ENCODE measurements at places on chromosomes 2 and 18.

GRCh38 chr2:8219096-8219495 is 462.8 kb upstream of the ID2 start:
- no peak for DNase-seq

DNA sequence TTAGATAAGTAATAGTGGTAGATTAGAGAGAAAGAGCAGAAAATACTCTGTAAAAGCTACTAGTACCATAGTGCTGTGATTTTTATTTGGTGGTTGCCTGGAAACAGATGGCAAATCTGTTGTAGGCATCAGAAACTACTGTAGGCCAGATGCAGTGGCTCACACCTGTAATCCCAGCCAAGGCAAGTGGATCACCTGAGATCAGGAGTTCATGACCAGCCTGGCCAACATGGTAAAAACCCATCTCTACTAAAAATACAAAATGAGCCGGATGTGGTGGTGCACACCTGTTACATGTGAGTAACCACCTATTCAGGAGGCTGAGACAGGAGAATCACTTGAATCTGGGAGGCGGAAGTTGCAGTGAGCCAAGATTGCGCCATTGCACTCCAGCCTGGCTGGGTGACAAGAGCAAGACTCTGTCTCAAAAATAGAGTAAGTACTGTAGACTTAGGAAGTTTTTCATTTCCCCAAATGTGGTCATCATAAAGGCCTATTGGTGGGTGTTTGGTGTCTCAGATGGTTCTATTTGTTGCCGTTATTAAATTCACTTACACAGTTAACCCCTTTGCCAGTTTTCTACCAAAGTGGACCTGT is 79.6 kb downstream of the SPTBN1 start:
- DNase-seq = no peak

- DNase-seq = no peak
Observed at GRCh38 chr2:210092791-210093190, 78.4 kb downstream of the KANSL1L start.

DNA sequence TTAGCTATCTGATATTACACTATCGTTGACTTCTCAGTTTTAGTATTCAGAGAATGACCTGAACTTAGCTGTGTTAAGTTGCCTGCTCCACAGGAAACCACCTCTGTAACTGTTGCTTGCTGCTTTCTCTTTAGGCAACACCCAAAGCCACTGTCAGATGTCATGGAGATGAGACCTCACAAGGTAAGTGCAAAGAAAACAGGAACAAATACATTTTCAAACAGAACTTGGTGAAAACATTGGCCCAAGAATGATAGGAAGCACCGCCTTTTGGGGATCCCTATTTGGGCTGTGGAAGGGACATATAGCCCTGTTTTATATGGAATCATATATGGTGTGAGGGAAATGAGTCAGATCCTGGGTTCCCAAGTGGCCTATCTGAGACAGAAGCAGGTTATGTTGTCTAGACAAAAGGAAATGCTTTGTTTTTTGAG is 143.4 kb downstream of the UBE2E3 start:
- DNase-seq = no peak

GRCh38 chr2:149727927-149728326 is 140.4 kb upstream of the MMADHC start:
- DNase-seq = no peak

DNA sequence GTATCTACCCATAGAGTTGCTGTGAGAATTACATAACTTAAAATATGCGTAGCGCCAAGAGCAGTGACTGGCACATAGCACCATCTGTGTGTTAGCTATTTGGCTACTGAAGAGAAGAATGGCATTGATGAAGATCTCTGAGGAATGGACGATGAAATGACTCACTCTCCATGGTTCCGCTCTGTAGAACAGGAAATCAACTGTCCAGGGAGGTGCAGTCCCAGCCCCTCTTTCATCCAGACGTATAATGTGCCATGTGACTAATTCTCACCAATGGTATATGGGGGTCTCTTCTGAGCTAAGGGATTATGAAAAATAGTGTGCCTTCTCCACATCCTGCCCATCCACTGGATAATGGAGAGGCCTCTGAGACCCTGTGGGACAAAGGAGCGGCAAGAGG is 254.8 kb downstream of the CYP26B1 start:
- DNase-seq = no peak

GRCh38 chr18:70029163-70029562 is 81.5 kb upstream of the CD226 start:
- no peak for DNase-seq

GRCh38 chr18:46770708-46771107 is 13.9 kb upstream of the ST8SIA5 start:
- DNase-seq = no peak

DNA sequence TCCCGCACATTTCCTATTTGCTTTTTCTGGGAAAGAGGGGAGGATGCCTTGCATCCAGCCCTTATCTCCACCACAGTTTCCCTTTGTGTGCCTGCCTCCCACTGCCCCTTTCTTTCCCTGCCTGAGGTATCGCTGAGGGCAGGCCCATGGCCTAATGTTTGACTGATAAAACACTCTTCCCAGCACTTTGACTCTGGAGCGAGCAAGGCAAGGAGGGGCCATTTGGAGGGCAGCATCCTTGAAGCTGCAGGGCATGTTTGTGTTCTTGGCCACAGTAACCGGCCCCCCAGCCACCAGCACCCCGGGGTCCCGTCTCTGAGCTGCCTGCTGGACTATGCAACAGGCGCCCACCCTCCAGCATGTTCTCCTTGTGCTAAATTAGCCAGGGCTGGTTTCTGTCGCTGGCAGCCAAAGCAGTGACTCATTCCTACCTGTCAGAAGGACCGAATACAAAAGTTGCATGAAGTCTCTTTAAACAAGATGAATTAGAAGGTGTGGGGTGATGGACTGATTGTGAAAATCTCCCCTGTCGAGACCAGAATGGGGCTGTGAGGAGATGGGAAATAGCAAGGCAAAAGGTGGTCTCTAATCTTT is 50.7 kb downstream of the BCL2L11 start:
- no peak for DNase-seq

- DNase-seq = no peak
Observed at GRCh38 chr18:688323-688722, 24.1 kb downstream of the ENOSF1 start.

DNA sequence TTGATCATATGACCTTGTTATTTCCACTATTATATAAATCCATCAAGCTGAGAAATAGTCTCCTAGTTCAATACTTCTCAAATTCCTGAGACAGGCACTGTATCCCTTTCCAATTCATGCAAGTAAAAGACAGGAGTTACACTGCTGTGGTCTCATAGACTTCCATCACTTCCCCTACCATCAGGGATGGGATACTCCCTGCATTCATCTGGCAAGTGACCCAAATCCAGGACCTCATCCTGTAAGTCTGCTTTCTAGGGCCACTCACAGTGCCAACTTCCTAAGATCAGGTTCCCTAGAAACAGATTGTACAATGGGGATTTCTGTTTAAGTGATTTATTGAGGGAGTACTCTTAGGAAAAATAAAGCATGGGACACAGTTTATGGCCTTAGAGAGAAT is 424.0 kb upstream of the CDH7 start:
- no peak for DNase-seq

DNA sequence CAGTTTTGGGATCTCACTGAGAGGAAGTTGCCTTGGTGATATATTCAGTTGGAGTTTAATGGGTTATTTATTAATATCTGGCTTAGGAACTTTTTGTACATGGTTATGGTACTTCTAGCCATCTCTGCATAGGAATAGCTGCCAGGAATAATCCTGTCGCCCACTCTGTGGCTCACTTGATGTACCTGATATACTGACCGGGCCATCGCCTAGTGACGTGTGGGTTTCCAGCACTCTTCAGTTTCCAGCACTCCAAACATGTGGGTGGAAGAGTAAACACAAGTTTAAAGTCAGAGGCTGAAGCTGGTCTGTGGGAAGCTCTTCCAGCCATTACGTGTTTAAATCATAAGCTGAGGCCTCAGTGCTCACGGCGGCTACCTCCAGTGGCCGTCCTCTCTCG is 44.3 kb upstream of the AGAP1 start:
- no peak for DNase-seq

DNA sequence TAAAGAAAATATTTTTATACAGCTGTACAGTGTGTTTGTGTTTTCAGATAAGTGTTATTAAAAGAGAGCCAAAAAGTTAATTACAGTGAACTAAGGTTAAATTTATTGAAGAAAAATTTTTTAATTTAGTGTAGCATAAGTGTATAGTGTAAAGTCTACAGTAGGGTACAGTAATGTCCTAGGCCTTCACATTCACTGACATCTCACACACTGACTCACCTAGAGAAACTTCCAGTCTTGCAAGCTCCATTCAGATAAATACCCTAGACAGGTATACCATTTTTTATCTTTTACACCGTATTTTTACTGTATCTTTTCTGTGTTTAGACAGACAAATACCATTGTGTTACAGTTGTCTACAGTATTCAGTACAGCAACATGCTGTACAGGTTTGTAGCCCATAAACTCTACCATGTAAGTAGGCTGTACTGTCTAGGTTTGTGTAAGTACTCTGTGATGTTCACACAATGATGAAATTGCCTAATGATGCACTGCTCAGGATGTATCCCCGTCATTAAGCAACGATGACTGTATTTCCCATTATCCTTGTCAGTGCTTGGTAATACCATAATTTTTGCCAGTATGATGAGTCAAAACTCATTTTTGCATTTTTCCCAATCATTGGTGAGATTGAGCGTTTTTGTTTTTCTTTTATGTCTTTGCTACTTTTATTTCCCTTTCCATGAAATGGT is 48.2 kb upstream of the B3GNT2 start:
- no peak for DNase-seq

GRCh38 chr2:37052600-37053332 is 31.4 kb downstream of the HEATR5B start:
- DNase-seq = no peak

GRCh38 chr2:27966466-27966865 is 75.9 kb downstream of the BABAM2 start:
- no peak for DNase-seq

GRCh38 chr18:48127606-48128005 is 197.1 kb upstream of the SMAD2 start:
- no peak for DNase-seq

DNA sequence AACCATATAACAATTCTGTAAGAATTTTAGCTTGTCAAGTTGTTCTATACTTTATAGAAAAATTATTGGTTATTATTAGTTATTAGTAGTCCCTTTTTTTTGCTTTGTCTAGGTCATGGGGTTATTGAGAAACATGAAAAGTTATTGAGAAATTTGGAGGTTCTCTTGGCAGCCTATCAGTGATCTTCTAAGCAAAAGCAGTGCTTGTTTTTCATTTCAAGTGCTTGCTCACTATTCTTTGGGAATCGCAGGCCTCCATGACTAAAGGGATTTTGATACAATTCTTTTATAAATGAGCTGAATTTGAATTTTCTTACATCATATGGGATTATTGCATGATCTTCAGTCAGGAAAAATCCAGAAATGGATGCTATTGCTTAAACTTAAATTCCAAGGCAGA is 25.8 kb downstream of the PLEKHA3 start:
- DNase-seq = no peak

- no peak for DNase-seq
Observed at GRCh38 chr2:239746559-239747246, 278.4 kb downstream of the NDUFA10 start.

DNA sequence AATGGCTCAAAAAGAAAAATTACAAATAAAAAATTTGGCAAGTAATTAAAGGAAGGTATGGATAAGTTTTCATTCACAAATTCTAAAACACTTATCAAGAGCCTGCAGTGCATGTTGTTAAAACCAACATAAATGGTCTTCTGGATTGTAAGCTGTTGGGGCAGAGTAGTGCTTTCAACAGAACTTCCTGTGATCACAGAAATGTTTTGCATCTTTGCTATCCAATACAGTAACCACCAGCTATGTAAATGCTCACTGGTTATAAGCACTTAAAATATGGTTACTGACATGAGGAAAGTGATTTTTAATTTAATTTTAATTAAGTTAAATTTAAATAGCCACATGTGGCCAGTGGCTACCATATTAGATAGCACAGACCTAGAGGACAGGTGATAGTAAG is 133.1 kb downstream of the NBAS start:
- no peak for DNase-seq

GRCh38 chr2:102226612-102227391 is 40.0 kb downstream of the IL1RL2 start:
- DNase-seq = no peak

- no peak for DNase-seq
Observed at GRCh38 chr2:144914622-144915318, 394.9 kb upstream of the ZEB2 start.
